ENCODE measurements at places on chromosomes 7 and 10.

- DNase-seq = no peak
Observed at GRCh38 chr7:19508124-19508523, 200.7 kb downstream of the POLR1F start.

GRCh38 chr7:45459476-45459875 lies 114.7 kb upstream of the ADCY1 start:
- no peak for DNase-seq

- no peak for DNase-seq
Observed at GRCh38 chr10:103490986-103491314, 2.6 kb upstream of the NEURL1 start.

DNA sequence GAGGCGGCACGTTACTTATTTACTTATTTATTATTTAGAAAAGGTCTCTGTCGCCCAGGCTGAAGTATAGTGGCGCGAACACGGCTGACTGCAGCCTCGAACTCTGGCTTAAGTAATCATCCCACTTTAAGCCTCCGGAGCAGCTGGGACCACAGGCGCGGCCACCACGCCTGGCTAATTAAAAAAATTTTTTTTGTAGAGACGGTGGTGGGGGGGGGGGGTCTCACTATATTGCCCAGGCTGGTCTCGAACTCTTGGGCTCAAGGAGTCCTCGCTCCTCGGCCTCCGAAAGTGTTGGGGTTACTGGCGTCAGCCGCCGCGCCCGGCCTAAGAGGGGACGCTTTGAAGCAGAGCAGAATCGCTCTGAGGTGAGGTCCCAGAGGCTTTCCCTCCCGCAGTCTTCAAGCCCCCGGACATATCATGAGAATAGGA lies 675 bp upstream of the FRAT2 start:
- DNase-seq = no peak

- no peak for DNase-seq
Observed at GRCh38 chr10:22606164-22606614, 108.2 kb downstream of the PIP4K2A start.

DNA sequence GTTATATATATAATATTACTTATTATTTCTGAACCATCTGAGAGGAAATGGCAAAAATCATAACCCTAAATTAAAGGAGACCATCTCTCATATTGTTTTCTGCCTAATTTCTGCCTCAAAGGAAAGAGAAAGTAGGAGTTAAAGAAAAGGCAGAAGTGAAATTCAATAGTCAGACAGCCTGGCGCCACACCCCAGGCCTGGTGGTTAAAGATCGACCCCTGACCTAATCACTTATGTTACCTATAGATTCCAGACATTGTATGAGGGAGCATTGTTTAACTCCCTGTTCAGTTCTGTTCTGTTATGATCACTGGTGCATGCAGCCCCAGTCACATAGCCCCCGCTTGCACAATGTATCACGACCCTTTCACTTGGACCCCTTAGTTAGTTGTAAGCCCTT lies 24.9 kb upstream of the CHST3 start:
- no peak for DNase-seq

DNA sequence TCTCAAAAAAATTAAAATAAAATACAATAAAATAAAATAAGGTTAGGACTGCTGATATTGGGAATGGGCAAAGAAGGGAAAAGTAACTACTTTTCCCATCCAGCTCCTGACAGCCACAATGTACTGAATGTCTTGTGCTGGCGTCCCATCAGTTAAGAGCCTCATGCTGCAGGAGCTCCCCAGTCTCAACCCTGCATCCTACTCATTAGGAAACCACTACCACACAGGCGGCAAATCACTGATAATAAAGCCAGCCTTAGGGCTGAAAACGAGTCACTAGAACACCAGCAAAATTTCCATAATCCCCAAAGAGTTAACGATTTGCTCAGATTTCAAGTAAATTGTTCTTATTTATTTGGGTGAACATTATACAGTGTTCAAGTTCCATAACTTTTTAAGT lies 4.3 kb downstream of the YWHAG start:
- no peak for DNase-seq

DNA sequence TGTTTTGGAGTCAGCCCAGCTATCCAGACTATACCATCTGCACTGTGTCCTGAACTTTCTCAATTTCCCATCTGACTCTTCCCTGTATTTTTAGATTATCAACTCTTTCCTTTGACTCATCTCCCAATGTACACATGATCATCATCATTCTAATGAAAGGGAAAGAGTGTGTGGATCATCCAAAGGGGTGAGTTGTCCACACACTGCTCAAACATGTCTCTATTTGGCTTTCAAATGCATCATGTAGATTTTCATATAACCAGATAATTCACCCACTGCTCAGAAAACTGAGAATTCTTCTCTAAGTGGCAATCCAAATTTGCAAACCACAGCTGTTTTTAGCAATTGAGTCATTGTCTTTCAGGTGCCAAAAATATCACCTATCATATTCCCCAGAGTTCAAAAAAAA lies 190.2 kb upstream of the HPS1 start:
- no peak for DNase-seq

DNA sequence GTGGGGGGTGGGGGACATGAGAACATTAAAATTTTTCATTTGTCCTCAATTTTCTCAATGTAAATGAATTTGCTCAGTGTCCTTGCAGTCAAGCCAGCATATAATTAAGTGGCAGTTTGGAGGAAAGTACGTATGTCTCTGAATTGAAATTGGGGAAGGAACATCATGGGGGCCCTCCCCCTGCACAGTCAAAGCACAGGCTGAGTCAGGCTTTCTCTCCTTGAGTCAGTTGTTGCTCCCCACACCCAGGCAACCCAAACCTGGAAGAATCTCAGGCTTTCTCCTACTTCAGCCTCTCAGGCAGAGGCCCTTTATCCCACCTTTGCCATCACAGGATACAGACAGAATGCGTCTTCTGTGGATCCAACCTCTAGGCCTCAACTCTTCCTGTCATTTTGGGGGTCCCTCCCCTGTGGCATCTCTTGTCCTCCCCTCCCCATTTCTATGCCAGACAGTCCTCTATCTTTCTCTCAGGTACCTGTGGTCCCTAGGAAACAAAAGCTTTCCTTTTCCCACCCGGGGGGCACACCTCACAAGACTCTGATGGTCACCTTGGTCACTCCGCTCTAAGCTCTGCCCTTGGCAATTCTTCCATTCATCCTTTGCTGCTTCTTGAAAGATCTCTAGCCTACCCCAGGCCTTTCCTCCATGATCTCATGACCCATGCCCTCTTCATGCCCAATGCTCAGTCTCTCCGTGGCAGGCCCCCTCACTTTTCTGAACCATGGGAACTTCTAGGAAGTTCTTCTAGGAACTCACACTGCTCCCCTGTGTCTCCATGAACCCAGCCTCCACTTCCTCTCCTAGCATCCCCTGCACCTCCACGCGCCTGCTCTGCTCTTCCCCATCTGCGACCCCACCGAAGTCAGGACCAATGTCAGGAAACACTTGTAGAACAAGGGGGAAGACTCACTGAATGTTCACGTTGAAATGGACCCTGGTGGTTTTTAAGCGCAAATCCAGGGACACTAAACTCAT lies 40.4 kb downstream of the CREB3L2 start:
- no peak for DNase-seq

GRCh38 chr10:2137549-2138174 lies 400.3 kb upstream of the ADARB2 start:
- no peak for DNase-seq

- DNase-seq = no peak
Observed at GRCh38 chr7:116241291-116241690, 31.0 kb downstream of the TES start.

GRCh38 chr10:11266426-11266825 lies 248.8 kb downstream of the CELF2 start:
- DNase-seq = no peak

DNA sequence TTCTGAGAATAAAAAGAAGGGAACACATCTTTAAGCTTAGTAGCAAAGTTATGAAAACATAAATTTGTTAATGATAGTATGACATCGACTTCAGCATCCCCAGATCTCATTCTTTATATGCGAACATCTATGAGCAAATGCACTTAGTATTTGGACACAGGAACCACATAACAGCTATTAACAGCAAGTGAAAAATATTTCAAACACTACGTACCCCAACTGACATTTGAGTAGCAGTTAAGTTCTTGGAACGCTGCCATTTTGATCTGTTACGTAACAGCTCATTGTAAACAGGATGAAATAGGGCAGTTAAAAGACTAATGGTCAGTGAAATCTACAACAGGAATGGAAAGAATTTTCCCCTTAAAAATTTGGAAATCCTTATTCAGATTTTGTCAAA lies 428.9 kb downstream of the TNS3 start:
- no peak for DNase-seq

- no peak for DNase-seq
Observed at GRCh38 chr7:130397051-130397757, 16.9 kb downstream of the CPA1 start.

GRCh38 chr7:131556053-131556908 lies at the start of gene PODXL:
PODXL (minus strand) TSS chr7:131556628; CDS start chr7:131556359, 269 bp downstream.
- no peak for DNase-seq

DNA sequence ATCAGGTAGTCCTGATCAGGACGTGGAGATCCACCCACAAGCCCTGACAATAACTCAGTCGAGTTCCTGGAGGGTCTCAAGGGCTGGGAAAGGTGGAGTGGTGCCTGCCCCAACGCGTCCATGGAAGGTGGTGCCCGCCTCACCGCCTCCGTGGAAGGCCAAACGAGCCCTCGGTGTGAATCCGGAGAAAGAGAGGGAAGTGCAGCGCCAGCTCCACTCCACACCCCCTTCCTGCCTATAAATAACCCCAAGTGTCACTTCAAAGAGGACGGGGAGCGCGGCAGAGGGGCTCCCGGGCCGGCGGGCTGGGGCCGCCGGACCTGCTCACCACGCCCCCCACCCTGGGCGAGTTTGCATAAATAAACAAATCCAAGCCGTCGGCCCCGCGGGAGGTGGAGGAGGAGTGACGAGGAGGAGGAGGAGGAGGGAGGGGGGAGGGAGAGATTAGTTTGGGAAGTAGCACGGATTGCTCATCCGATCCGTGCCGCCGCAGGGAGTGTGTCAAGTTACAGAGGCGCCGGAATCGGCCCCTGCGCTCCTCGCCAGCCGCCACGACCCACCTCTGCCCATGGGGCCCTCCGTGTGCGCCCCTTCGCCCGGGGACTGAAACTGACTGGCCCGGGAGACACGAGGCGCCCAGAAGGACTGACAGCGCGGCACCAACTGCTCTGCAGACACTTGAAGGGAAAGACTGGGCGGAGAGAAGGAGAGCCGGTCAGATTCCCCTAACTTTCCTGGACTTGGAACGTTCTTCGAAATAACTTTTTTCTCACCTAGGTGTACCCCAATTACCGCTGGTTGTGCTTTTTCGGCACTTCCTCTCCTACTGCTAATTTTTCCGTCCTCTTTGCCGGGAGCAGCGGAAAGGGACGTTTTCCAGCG lies at the start of gene COL13A1:
Gene COL13A1, plus strand, starts transcription at position 473 of the 882 bp plus-strand sequence. CDS start 518 bp downstream, outside the sequence.
- DNase-seq = no peak

DNA sequence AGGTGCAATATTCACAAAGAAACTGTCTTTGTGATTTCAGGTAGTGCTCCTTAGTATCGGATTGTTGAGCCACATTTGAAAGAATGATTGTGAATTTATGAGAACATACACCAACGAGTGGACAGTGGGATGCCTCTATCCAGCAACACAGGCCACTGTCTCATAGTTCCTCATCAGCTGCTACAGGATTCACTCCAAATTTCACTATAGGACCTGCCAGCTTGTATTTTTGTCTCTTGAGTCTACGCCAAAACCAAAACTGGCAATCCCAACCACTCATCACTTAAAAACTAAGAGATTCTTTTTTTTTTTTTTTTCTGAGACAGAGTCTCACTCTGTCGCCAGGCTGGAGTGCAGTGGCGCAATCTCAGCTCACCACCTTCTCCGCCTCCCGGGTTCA lies 964.5 kb downstream of the CNTNAP2 start:
- DNase-seq = no peak

GRCh38 chr10:102291221-102291905 lies 46.0 kb downstream of the GBF1 start:
- DNase-seq = no peak

DNA sequence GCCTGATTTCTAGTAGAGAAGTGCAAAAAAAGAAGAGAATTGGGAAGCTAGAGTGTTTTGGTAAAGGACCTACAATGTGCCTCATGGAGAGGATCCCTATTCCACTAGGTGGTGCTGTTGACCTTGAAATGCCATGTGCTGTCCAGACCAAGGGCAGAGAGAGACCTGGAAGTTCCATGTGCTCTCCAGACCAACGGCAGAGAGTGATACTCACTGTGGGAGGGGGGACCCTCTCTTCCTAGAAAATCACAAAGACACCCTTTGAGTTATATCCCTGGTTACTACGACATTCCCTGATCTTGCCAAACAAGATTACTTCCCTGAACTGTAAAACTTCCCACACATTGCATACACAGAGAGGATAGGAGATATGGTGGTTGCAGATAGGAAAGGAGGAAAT lies 212.7 kb upstream of the ZNF804B start:
- no peak for DNase-seq

DNA sequence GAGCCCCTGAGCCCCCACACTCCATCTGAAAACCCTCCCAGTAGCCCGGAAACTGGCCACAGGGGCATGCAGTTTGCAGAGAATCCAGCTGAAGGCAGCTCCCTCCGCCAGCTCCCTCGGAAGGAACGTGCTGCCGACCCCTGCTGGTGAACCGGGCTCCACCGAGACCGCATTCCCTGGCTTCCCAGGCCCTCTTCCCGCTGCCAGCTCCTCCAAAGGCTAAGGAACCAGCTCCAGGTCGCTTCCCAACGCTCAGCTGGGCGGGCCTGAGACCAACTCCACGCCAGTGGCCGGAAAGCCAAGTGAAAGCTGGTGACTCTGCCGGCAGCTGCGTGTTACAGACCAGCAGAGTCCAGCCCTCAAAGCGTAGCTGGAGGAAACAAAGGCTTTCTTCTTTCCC lies 35.8 kb downstream of the GPER1 start:
- DNase-seq = no peak

- no peak for DNase-seq
Observed at GRCh38 chr7:33432821-33433220, 303.5 kb downstream of the BBS9 start.

DNA sequence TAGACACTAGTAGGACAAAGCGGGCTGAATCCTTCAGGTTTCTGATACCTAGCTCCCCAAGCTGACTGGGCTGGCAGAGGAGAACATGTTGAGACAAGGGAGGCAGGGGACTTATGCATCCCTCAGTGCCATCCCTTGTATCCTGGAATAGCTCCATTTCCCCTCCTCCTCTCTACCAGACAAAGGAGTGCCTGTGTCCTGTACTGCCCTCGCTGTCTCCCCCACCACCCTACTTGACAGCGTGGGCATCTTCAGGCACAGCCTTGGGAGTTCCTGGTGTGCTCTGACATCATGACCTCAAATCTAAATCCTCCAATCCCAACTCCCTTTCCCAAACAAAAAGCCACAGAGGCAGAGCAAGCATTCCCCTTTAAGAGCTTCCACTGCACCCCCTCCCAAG lies 9.0 kb downstream of the SFXN3 start:
- no peak for DNase-seq

DNA sequence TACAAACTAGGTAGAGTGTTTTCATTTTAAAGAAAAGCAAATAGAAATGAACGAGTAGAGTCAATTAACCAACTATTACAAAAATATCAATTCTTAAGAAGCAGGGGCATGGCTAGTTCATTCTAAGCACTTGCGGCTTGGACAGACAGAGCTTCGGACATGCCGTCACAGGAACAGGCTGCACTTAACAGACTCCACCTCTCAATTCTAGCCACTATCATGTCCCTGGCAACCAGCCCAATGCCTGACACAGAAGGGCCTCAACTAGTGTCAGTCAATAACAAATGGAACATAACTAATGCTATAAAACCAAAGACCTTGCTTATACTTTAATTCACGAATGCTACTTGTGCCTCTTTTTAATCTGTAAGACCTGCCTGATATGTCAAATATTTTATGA lies 74.4 kb downstream of the TPK1 start:
- no peak for DNase-seq

All from stimulated activated CD8-positive, alpha-beta memory T cell treated with anti-CD3 and anti-CD28 coated beads, Interleukin-4, amount 100 ng/mL, for 1 hour (primary cell).